ENCODE measurements at places on chromosomes 1 and 21. TPM values are rescaled to one million over a fixed set of nuclear protein-coding genes. Genes with fewer than 3 reads are reported as not detected.

DNA sequence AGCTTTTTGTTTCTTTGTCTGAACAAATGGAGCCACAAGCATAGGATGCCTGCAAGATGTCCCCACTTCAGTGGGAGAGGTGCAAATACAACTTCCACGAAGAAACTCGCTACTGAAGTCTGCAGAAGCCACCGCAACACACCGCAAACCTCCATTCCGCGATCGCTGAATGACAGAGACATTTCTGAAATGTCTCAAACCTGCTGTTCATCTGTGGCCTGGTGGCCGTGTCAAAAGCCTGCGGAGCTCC lies 1.0 kb downstream of the TP53BP2 start:
- DNase-seq: no peak

DNA sequence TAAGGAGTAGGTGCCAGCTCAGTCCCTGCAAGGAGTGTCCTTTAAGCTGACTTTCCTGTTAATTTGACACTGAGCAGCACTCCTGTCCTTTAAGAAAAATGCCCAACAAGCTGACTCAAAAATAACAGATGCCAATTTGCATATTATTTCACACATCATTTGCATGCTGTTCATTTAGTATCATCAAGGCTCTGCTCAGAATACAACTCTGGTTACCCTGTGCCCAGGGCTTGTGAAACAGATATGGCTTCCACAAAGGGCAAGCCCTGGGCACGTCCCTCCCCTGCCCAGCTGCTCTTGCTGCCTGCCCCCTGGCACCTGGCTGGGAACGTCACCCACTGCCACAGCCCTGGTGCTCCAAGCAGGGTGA lies 10.3 kb downstream of the KCNN3 start:
- peak; percentile 78 for DNase-seq

- DNase-seq: peak; percentile 46
These were observed 289.8 kb downstream of the NTNG1 start for GRCh38 chr1:107430540-107431228.

Gene SGIP1
- 4.3 TPM for total RNA-seq

Gene HEYL
- total RNA-seq: 41.6 TPM

- peak; percentile 42 for DNase-seq
These were observed 37.4 kb downstream of the RASSF5 start for GRCh38 chr1:206544562-206545257.

GRCh38 chr21:43358940-43359822 lies 67.8 kb downstream of the SIK1 start:
- DNase-seq: no peak

Gene CDC7
- total RNA-seq: 14.5 TPM

DNA sequence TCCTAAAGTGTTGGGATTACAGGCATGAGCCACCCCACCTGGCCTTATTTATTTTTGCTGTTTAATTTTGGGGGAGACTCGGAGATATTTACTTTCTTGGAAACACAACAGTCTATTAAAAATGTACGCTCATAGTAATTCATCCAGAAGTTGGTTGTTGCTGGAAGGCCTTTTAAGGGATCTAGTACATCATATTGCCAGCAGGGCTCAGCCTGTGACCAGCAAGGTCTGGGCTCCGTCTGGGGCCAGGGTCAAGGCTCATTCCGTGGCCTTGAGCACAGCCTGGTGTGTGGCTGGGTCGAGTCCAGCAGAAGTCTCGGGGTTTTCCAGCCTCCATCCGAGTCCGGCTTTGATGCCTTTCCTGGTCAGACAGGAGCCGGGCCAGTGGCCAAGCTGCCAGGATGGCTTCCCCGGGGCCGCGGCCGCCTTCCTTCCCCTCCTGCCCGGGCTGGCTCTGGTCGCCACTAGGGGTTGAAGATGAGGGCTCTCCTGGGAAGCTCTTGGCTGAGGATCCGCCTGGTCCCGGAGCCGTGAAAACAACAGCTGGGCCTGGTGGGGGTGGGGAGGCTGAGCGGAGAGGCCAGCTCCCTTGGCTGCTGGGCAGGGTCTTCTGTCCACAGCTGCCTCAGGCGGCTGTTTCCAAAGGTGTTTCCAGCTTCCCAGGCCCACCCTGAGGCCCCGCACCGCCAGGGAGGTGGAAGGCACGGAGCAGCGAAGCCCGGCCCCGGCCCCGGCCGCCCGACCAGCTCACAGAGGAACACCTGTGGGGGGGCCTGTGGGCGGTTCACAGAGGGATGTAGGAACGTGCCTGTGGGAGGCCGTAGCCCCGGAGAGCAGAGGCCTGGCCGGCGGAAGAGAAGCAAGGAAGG lies 5.1 kb upstream of the VWA1 start:
- DNase-seq: peak; percentile 75

GRCh38 chr1:23273450-23274133 lies 56.3 kb upstream of the HTR1D start:
- peak; percentile 66 for DNase-seq

GRCh38 chr1:65791396-65791795 lies 1.3 kb upstream of the PDE4B start:
- DNase-seq: no peak

DNA sequence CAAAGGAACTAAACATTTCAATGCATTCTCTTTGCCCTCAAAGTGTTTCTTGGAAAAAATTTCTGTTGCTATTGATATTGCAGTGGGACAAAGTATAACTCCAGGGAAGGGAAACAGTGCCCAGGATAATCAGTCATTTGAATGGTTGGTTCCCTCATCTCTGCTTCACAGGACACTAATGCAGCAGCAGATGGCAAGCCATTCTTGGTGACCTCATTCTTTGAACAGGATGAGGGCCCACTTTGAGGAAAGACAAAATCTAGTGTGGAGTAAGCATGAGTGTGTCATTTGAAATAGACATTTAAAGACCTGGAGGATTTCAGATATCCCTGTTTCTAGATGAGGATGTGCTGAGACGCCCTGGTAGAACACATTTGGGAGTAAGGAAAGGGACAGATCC lies 32.3 kb downstream of the CHRM3 start:
- no peak for DNase-seq

DNA sequence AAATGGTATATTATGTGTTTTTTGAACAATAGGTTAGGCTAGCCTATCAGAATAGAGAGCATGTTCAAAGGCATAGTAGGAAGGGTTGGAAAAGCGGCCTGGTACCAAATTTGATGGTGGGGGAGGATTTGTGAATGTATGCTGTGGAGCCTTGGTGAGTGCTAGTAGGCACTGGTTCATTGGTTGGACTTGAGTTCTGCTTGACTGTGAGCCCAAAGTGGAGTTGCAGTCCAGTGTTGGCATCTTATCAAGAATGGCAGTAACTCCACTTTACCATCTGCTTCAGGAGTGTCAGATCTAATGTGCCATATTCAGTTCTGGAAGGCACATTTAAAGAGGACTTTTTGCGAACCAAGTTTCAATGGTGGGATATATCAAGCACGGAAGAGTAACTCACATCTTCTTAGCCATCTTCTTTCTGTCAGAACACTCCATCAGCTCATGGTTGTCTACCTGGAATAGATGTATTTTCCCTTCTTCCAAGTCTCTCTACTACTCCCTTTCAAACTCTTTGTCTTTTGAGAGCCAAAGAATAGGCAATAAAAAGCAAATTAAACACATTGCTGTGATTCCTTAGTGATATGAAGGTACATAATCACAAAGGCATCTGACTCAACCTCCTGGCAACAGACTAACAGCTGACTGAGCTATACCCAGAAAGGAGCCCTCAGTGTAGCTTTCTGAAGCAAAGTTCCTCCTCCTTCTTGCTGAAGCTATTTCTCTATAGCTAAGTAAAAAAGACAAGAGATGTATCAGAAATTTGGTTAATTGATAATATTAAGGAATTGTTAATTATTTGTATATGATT lies 21.7 kb downstream of the LRRC8B start:
- peak; percentile 80 for DNase-seq

DNA sequence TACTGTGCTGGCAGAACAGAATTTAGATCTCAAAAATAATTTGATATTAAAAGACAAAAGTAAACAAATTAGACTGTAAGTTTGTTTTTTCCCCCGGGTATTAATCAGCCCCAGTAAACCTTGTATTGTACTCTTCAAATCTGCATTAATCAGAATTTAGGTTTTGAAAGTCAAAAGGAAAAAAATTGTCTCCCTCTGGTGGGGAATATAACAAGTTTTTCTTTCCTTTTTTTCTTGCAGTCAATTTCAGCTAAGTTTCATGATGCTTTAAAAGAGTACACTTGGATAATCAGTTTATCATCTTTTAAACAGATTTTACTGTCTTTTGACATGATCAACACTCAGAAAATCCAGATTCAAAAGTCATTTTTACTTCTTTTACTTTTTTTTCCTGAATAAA lies 134.5 kb upstream of the PKN2 start:
- no peak for DNase-seq

DNA sequence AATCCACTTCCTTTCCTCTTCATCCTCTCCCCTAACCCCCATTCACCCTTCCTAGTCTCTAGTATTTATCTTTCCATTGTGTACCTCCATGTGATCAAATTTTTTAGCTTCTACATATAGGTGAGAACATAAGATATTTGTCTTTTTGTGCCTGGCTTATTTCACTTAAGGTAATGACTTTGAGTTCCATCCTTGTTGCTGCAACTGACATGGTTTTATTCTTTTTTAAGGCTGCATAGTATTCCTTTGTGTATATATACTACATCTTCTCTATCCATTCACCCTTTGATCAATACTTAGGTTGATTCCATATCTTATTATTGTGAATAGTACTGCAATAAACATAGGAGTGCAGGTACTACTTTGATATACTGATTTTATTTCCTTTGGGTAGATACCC lies 128.7 kb downstream of the PCBP3 start:
- DNase-seq: no peak

Gene C1orf56
- total RNA-seq: 4.7 TPM

Gene TEDDM1
- not detected for total RNA-seq

DNA sequence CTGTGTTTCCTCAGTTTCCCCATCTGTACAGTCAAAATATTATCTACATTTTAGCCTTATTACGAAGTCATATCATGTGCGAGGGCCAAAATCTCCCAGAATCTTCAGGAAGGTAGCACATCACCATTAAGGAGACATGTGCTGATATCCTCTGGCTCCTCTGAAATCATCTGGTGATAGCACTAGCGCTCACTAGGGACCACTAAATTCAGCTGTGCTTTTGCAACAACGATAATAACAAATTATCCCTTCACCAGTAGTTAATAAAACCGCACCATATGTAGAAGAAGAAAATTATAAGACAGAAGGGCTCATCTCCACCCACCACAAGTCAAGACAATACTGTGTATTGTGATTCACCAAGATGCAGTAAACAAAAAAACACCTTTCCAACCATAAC lies 53.3 kb downstream of the TIAM1 start:
- no peak for DNase-seq

- no peak for DNase-seq
These were observed 91.5 kb upstream of the GCLM start for GRCh38 chr1:94000510-94001282.

GRCh38 chr1:204192046-204192445 lies 4.2 kb downstream of the KISS1 start:
- no peak for DNase-seq

Gene ADPRS
- total RNA-seq: 41.2 TPM

DNA sequence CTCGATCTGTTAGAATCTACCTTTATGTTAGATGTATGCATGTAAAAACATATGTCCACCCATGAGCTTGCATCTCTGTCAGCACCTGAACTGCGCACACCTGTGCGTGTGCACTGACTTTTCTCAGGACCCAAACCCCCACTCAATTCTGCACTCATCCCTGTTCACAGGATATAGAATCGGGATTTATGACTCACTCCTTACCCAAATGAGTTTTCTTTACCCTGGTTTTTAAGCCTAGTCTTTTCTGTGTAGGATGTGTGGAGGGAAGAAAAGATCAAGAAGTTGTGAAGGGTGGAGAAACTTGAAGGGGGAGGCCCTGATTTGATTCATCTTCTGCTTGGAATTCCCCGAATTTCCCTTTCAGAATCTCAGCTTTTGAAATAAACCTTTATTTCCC lies 2.4 kb downstream of the ACKR1 start:
- no peak for DNase-seq

DNA sequence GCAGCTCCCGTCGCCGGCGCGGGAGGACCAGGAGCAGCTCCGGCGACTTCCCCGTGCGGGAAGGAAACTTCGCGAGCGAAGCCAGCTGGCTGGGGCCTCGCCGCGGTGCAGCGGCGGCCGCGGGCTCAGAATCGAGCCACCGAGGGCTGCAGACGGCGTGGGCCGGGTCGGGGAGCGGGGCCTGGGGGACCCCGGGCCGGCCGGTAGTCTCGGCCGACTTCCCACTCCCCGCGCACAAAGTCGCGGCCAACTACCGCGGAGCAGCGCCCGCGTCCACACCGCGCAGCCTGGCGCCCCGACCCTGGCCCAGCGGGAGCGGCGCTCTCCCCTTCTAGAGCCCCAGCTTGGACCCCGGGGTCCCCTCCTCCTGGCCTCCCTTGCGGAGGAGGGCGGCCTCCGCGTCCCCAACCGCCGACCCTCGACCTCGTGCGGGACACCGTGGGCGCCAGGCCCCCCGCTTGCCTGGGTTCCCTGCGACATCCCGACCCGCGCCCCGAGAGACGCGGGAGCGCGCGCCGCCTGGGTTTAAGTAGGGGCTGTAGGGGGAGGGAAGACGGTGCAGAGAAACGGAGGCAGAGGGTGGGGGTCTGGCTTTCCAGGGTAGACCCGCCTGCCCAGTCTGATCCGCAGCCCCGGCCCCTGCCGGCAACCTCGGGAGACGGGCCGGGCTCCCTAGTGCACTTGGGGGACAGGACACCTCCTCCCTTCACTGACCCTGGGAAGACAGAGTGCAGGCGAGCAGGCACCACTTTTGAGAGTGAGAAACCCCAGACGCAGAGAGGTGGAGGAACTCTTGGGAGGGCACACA lies 4.7 kb downstream of the PRDM16 start:
- no peak for DNase-seq

DNA sequence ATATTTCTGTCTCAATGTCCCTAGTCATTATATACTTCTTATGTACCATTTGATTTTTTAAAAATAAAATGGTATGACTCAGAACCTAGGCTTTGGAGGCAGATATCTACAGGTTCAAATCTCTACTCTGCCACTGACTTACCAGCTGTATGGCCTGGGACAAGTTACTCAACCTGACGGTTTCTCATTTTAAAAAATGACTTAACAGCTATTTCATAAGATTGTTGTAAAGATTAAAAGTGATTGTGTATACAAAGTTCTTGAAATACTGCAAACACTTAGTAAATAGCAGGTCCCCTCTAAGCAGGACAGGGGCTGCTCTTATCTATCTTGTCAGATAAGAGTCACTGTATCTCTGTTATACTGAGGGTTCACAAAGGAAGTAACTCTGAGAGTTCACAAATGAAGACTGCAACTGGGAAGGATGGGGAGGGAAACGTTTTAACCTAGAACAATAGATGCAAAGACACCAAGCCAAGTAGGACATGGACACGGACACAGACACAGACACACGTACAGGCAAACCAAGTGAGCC lies 2.6 kb downstream of the BCAR3 start:
- DNase-seq: no peak

DNA sequence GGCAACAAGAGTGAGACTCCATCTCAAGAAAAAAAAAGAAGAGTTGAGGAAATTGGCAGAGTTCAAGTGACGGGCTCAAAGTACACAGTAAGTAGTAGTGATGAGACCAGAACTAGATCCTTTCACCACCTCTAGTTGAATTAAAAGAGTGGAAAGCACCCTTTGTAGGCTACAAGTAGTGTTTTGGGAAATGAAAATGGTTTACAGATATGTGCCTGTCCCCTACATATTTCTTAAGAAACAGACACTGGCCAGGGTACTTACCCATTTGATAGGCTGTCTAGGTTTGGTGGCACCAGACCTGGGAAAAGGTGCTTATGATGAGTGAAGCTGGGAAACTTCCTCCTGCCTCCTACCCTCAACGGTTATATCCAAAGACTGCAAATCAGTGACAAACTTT lies 163.7 kb upstream of the BEND5 start:
- no peak for DNase-seq

Gene SPATA46
- not detected for total RNA-seq

Measured in LHCN-M2 (cell line).